ENCODE measurements at places on chromosomes 7 and 10.
A peak's percentile ranks its signal among the peaks of the same experiment; 100 is the strongest.

- peak; percentile 88 for DNase-seq
These were observed 1.7 kb downstream of the TRIM8 start for GRCh38 chr10:102645741-102646609.

DNA sequence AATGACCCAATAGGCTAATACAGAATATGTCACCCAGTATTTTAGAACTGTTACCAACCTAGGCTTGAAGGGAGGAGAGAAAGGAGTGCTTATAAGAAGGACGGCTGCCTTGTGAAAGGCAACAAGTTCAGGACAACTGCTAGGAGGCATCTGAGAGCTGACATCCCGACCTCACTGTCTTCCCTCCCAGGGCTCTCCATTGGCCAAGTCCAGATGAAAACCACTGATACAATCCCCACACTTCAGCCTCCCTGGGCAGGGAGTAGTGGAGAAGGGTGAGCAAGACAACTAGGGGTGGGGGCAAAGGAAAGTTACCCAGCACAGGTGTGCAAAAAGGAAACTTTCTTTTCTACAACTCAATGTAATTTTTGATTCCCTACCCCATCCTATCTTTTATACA lies 29.5 kb upstream of the TMEM273 start:
- DNase-seq: no peak

- DNase-seq: no peak
These were observed 96.5 kb downstream of the DNAH11 start for GRCh38 chr7:21639206-21639868.

GRCh38 chr10:17665747-17666146 lies 21.8 kb downstream of the STAM start:
- DNase-seq: peak; percentile 13

GRCh38 chr10:110843031-110843430 lies 28.7 kb upstream of the PDCD4 start:
- DNase-seq: no peak

DNA sequence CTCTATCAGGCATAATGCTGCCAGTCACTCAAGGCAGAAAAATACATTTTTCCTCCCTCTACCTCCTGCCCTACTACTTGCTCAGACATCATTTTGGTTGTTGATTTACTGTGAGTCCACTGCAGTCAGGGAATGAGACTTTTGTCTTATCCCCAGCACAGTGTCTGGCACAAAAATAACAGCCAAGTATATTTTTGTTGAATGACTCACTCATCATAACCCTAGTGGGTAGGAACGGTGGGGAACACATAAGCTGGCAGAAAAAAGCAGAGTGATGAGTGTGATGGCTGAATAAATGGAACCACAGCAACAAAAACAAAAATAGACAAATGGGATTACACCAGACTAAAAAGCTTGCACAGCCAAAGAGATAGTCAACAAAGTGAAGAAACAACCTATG lies 65.8 kb upstream of the LAMB4 start:
- no peak for DNase-seq

GRCh38 chr7:132138817-132139216 lies 437.5 kb downstream of the PLXNA4 start:
- DNase-seq: no peak
